ENCODE measurements at places on chromosomes 6 and 20. TPM values are rescaled to one million over a fixed set of nuclear protein-coding genes. Genes with fewer than 3 reads are reported as not detected.

Gene RBM24
- 4.2 TPM for total RNA-seq

Gene ARFGEF3
- total RNA-seq = 17.6 TPM

Gene HLA-DPA1
- total RNA-seq = 185 TPM

Gene CRISP2
- total RNA-seq = 9.8 TPM

Gene OVOL2
- 11.1 TPM for total RNA-seq

Gene ASIP
- not detected for total RNA-seq

Gene CDK5RAP1
- 18.7 TPM for total RNA-seq

Gene VARS2
- total RNA-seq = 61.4 TPM

Gene PCSK2
- total RNA-seq = 2.6 TPM

Gene HTR1E
- 0.17 TPM for total RNA-seq

Gene RNF182
- total RNA-seq = 0.14 TPM

Gene ZC2HC1B
- total RNA-seq = not detected

Gene COL11A2
- 0.66 TPM for total RNA-seq

Gene DEFB126
- total RNA-seq = not detected

Gene FAM50B
- 24.8 TPM for total RNA-seq

Gene FAM83B
- total RNA-seq = 14.5 TPM

Gene SLC22A1
- total RNA-seq = 8.9 TPM

Gene CALHM6
- 4.8 TPM for total RNA-seq

Gene IL17F
- total RNA-seq = not detected

Gene PLTP
- total RNA-seq = 111 TPM

Gene SYTL3
- 4.1 TPM for total RNA-seq

Gene WFDC5
- total RNA-seq = not detected

Gene CNR1
- total RNA-seq = 3.7 TPM

Gene HLA-F
- 87.3 TPM for total RNA-seq

Gene PABPC1L
- 64.4 TPM for total RNA-seq

Gene MKKS
- total RNA-seq = 33.2 TPM

Gene LTV1
- 11.9 TPM for total RNA-seq

Gene NOTCH4
- total RNA-seq = 14.9 TPM

Gene RAET1L
- not detected for total RNA-seq

Gene CLPSL1
- total RNA-seq = 0.49 TPM

Gene BMP7
- total RNA-seq = 1.2 TPM

Gene NHLRC1
- 1.9 TPM for total RNA-seq

Gene ZNF165
- 1.5 TPM for total RNA-seq

Gene PMEPA1
- 83.8 TPM for total RNA-seq

Measured in mucosa of gallbladder (tissue), 1 donor.